Activated gamma-delta T cell (primary cell): ENCODE measurements at places on chromosomes 3 and 15.

- no peak for DNase-seq
These were observed 552.3 kb downstream of the FOXP1 start for GRCh38 chr3:71031181-71031580.

GRCh38 chr3:101701696-101702634, 15.4 kb upstream of the RPL24 start:
- no peak for DNase-seq

- DNase-seq = no peak
These were observed 8.5 kb downstream of the PDIA5 start for GRCh38 chr3:123075359-123075758.

DNA sequence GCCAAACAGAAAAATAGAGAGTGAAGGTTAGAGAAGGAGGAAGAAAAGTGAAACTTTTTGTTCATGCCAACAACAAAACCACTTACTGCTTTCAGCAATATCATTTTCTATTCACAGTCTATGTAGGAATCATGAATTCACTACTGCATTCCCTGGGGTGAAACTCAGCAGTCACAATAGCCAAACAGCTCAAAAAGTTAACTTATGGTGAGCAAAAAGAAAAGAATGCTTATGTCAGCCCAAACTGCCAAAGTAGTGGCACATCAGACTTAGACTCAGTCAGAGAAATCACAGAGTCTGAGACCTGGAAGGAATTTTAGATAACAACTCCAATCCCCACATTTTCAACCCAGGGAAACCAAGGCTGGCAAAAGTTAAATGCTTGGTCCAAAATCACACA, 238.7 kb upstream of the TMCO5A start:
- no peak for DNase-seq
